Thoracic aorta (tissue), 2 donors: ENCODE measurements at places on chromosomes 7 and 10.

DNA sequence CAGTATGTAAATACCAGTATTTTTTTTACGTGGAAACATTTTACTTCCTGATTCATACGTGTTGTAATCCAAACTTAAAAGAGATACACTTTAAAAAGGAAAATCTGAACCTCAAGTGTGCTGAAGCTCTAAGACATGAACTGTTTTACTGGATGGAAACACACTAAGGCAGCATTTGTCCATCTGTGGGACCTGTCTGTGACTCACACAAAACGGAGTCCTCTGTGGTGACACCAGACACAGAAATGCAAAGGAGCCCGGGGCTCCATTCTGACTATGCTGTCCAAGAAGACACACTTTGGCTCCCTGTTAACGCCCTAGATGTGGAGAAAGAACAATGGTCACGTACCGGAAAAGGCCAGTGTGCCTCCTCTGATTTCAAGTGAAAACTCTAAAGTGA, 23.9 kb downstream of the RNF133 start:
- H3K4me3 ChIP-seq = peak overlapping the region; percentile 49
- no peak overlapping the region for H3K27ac ChIP-seq
- no peaks in the 10 kb centered on the region for H3K27me3 ChIP-seq
- H3K4me1 ChIP-seq = peaks cover 13% of the 10 kb centered on the region
- DNase-seq = no peak

DNA sequence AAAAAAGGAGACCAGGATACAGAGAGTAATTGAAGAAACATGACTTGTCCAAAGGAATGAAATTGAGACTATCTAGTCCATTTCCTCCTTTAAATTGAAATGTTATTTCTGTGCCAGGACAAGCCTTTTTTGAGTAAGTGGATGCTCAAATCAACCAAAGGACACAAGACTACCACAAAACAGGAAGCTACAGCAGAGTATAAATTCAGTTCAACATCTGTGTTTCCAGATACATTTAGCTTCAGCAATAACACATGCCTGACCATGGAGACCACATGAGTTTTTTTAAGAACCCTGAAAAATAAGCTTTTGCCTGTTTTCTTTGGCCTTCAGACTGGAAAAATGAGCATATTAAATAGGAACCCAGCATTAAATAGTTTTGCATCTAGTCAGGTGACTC, 707.5 kb downstream of the ZWINT start:
- DNase-seq = no peak
- H3K36me3 ChIP-seq = no peaks in the 10 kb centered on the region
- H3K4me1 ChIP-seq = no peaks in the 10 kb centered on the region
- no peak overlapping the region for H3K27ac ChIP-seq

DNA sequence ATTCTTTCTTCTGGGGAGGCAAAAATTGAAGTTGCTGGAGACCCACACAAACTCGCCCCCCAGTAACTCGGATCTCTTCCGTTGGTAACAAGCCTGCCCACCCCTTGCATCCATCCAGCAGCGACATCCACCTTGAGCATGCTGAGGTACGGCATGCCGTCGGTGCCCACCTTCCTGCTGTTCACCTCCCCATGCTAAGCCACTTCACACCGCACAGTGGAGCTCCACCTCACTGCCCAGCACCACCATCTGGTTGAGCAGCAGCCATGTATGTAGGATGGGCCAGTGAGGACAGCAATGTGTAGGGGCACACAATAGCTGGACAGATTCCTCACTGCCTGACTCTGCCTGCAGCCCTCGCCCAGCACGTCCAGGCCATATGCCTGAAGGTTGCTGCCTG, 138.1 kb upstream of the ZNF92 start:
- DNase-seq = no peak
- H3K36me3 ChIP-seq = no peaks in the 10 kb centered on the region
- H3K27ac ChIP-seq = no peak overlapping the region
- no peaks in the 10 kb centered on the region for H3K27me3 ChIP-seq
- H3K4me1 ChIP-seq = peaks cover 3% of the 10 kb centered on the region
- no peak overlapping the region for H3K4me3 ChIP-seq

- H3K27ac ChIP-seq = no peak overlapping the region
- no peaks in the 10 kb centered on the region for H3K27me3 ChIP-seq
- no peaks in the 10 kb centered on the region for H3K36me3 ChIP-seq
- H3K4me3 ChIP-seq = no peak overlapping the region
- DNase-seq = no peak
These were observed 243.3 kb downstream of the GRID1 start for GRCh38 chr10:86123304-86123703.

DNA sequence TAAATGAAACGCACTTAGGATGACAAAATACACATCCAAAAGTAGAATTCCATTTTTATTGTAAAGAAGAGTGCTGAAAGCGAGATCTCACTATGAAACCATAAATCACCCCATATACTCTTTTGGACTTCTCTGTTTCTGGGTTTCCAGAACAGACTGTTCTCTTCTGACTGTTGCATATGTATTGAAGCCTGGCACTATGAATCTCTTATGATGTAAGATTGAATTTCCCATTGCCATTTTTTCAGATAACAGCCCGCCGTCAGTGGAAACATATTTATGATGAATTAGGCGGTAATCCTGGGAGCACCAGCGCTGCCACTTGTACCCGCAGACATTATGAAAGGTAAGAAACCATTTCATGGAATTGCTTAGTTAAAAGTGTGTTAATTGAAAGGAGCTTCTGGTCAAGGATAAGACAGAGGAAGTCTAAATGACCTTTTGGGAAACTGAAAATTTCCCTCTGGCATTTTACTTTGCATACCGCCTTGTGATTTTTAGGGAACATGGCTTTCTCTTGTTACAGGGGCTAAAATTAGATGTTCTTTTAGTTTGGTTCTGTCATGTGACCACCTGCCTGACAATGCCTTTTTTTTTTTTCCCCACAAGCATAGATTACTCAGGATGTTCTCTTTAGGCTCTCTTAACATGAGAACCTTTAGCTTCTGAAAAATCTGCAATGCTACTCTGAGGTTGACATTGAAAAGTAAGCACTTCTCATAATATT, 168.1 kb downstream of the ARID5B start:
- H3K4me3 ChIP-seq = no peak overlapping the region
- no peak for DNase-seq
- no peaks in the 10 kb centered on the region for H3K27me3 ChIP-seq
- H3K4me1 ChIP-seq = peaks cover 73% of the 10 kb centered on the region
- peak overlapping the region; percentile 27 for H3K27ac ChIP-seq

DNA sequence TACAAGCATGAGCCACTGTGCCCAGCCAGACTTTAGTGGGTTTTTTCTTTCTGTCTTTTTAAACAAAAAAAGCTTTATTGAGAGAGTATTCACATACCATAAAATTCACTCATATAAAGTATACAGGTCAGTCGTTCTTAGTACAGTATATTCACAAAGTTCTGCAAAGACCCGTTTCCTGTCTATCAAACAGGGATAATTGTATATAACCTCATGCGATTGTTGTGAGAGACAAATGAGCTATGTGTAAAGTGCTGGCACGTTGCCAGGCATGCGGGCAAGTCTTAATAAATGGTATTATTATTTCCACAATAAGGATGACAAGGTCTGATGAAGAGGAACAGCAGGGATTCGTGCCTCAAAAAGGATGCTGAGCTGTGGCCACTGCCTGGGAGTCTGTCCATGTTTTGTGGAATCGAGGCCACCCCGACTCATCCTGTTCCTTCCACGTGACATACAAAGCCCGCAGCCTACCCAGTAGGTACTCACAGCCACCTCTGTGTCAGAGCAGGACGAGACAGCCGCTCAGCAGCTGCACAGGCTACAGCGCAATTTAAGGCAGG, 51.6 kb downstream of the SMKR1 start:
- no peak for DNase-seq
- H3K36me3 ChIP-seq = no peaks in the 10 kb centered on the region
- no peaks in the 10 kb centered on the region for H3K4me1 ChIP-seq
- H3K27me3 ChIP-seq = no peaks in the 10 kb centered on the region
- H3K27ac ChIP-seq = no peak overlapping the region

DNA sequence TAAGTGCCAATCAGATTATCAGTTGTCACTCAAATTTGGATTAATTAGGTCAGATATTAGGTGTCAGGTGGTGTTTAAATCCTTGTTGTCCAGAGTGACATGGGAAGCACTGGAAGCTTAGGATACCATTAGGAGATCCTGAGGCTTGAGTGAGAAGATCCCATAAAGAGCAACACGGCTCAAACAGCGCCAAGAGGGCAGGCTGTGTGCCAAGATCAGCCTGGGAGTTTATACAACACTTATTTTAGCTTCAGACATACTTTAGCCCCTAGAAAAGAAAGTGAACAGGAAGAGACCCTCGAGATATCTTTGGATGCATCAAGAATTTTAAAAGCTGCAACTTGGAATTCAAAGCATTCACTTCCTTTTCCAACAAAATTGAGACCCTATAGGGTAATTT, 14.2 kb upstream of the ACTA2 start:
- H3K4me1 ChIP-seq = peaks cover 46% of the 10 kb centered on the region
- peak overlapping the region; percentile 80 for H3K27ac ChIP-seq
- H3K4me3 ChIP-seq = peak overlapping the region; percentile 4
- no peaks in the 10 kb centered on the region for H3K27me3 ChIP-seq
- no peaks in the 10 kb centered on the region for H3K36me3 ChIP-seq
- no peak for DNase-seq

DNA sequence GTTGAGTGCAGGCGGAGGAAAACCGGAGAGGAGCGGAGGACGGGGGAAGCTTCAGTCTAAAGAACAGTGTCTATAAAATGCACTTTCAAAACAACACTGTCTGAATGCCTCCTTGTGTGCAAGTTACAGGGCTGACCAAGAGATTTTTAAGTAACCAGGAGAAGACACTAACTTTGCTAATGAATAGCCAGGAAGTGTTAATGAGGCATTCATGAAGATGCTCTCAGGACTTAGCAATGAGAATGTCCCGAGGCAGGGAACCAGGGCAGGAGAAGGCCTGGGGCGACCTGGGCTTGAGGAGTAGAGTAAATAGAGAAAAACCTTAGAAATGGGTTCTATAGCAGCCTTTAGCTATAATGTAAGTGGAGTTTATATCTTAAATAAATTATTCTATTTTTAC, 312.1 kb downstream of the SKIDA1 start:
- no peaks in the 10 kb centered on the region for H3K36me3 ChIP-seq
- no peaks in the 10 kb centered on the region for H3K27me3 ChIP-seq

- H3K36me3 ChIP-seq = no peaks in the 10 kb centered on the region
- H3K4me3 ChIP-seq = no peak overlapping the region
- no peak overlapping the region for H3K27ac ChIP-seq
- no peaks in the 10 kb centered on the region for H3K4me1 ChIP-seq
These were observed 82.7 kb downstream of the AKR1D1 start for GRCh38 chr7:138158739-138159528.

DNA sequence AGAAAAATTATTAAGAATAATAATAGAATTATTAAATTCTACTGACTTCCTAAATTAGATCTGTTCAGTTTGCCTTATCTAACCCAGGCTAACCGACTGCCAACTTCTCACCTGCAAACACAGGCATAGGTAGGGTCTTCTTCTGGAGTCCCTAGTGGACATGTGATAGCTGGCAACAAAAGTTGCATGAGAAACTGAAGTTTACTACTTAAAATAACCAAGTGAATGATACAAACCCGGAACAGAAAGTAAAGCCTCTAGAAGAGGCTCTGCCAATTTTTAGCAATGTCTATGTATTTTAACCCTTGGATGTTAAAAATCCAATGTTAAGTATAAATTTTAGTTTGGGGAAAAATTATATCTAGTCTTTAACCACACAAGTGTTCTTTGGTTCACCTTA, 37.6 kb downstream of the NDUFB2 start:
- H3K27ac ChIP-seq = no peak overlapping the region
- H3K27me3 ChIP-seq = no peaks in the 10 kb centered on the region
- no peak overlapping the region for H3K4me3 ChIP-seq
- no peak for DNase-seq

GRCh38 chr10:27138277-27138676, 15.9 kb downstream of the YME1L1 start:
- no peak overlapping the region for H3K27ac ChIP-seq
- no peaks in the 10 kb centered on the region for H3K27me3 ChIP-seq
- peaks cover 21% of the 10 kb centered on the region for H3K36me3 ChIP-seq
- H3K4me1 ChIP-seq = no peaks in the 10 kb centered on the region
- no peak for DNase-seq
- H3K4me3 ChIP-seq = no peak overlapping the region

GRCh38 chr7:50342616-50343114, 38.1 kb downstream of the IKZF1 start:
- H3K36me3 ChIP-seq = no peaks in the 10 kb centered on the region
- H3K4me3 ChIP-seq = no peak overlapping the region
- no peaks in the 10 kb centered on the region for H3K4me1 ChIP-seq
- no peaks in the 10 kb centered on the region for H3K27me3 ChIP-seq
- no peak for DNase-seq

DNA sequence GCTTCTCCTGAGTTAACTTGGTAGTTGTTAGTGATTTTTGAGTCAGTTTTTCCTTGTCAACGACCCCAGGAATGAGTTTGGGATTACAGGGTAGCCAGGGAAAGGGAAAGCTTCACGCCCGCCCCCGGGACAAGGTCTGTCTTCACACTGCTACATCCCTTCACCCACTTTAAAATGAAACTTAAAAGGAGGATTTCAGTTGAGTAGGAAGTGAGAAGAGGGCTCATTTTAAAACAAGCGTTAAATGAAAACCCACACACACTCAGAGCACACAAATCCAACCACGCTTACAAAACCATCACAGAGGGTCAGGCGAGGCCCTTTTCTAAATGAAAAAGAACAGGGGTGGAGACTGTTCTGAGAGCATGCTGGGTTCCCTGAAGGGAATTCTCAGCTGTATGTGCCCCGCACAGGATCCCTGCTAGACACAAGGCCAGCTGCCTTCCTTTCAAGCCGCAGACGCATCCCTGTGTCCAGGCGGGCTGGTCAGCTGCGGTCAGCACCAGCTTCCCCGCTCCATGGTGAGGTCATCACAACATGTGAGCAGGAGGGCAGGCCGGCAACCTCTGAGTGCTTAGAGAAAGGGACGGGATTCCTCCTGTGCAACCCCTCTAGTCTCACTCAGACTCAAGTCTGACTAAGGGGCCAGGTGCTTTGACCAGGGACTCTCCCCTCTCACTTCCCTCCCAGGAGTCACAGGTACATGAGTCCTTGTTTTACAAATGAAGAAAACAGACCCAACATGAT, 111.8 kb downstream of the EGFR start:
- no peaks in the 10 kb centered on the region for H3K27me3 ChIP-seq
- H3K36me3 ChIP-seq = no peaks in the 10 kb centered on the region
- DNase-seq = no peak
- peaks cover 62% of the 10 kb centered on the region for H3K4me1 ChIP-seq

GRCh38 chr10:110372656-110373055, 67.9 kb upstream of the SMNDC1 start:
- no peak overlapping the region for H3K27ac ChIP-seq
- no peaks in the 10 kb centered on the region for H3K27me3 ChIP-seq
- H3K4me1 ChIP-seq = no peaks in the 10 kb centered on the region
- no peak for DNase-seq

- H3K36me3 ChIP-seq = no peaks in the 10 kb centered on the region
- no peak overlapping the region for H3K4me3 ChIP-seq
- no peaks in the 10 kb centered on the region for H3K27me3 ChIP-seq
- H3K4me1 ChIP-seq = no peaks in the 10 kb centered on the region
- H3K27ac ChIP-seq = no peak overlapping the region
- DNase-seq = no peak
These were observed 6.3 kb upstream of the HGF start for GRCh38 chr7:81776161-81776560.

- DNase-seq = no peak
- no peaks in the 10 kb centered on the region for H3K4me1 ChIP-seq
- H3K27ac ChIP-seq = no peak overlapping the region
- H3K4me3 ChIP-seq = no peak overlapping the region
- no peaks in the 10 kb centered on the region for H3K36me3 ChIP-seq
- H3K27me3 ChIP-seq = no peaks in the 10 kb centered on the region
These were observed 85.1 kb downstream of the KLF6 start for GRCh38 chr10:3699916-3700315.

- no peaks in the 10 kb centered on the region for H3K36me3 ChIP-seq
- no peak overlapping the region for H3K27ac ChIP-seq
- no peak overlapping the region for H3K4me3 ChIP-seq
- DNase-seq = no peak
- no peaks in the 10 kb centered on the region for H3K27me3 ChIP-seq
These were observed 173.7 kb downstream of the AKR1D1 start for GRCh38 chr7:138249975-138250374.
